Activated naive CD8-positive, alpha-beta T cell treated with anti-CD3 and anti-CD28 coated beads, Interleukin-2, amount 50 U/mL, for 16 hours (primary cell): ENCODE measurements at places on chromosomes 1 and 21.

GRCh38 chr1:44029911-44030604 lies 1.2 kb downstream of the SLC6A9 start:
- peak; percentile 74 for DNase-seq

DNA sequence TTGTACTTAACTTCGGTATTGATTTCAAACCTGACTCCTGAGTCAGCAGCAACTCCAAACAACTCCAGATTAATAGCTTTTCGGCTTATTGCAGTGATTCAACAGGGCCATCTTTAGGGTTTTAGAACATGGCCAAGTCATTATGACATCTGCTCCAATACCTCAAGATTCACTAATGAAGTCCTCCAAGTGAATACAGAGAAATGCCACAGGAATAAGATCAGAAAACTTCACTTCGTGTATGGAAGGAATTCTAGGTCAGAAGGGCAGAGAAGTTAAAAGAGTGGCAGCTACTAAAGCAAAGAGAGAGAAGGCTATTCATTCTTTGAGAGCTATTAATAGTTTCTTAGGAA lies 7.6 kb upstream of the C1orf116 start:
- no peak for DNase-seq

DNA sequence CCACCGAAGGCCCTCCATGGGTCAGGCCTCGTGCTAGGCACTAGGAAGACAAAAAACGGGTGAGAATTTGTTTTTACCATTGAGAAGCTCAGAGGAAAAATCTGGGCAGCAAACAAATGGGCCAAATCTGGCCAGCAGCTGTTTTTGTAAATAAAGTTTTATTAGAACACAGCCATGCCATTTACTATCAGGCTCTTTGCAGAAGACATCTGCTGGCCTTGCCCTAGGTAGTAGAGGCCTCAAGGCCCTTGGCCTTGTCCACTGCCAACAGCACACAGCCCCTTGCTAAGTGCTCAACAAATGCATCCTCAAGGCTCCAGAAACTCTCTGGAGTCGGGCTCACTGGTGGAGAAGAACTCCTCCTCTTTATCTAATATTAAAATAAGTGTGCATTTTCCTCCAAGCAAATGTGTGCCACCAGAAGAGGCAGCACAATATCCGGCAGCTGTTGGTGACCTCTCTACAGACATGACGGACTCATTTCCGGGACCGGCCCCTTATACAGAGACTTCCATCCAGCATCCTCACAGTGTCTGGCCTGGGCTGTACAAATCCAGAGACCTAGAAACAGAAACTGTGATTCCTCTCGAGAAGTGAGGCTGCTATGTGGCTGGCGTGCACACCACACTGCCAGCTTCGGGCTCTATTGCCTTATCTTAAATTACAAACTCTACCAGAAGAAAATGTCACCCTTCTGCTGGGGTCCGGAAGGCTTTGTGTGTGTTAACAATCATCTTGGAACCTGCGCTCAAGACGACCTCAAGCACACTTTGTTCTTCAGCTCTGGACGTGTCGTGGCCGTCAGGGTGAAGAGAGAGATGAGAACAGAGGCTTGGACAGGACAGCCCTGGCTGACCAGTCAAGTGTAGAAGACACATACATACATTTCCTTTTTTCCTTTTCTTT lies 203.9 kb downstream of the TOMM20 start:
- DNase-seq: no peak

GRCh38 chr1:223087291-223088255 lies 55.5 kb downstream of the TLR5 start:
- DNase-seq: no peak
